WTC11 (cell line): ENCODE measurements at places on chromosomes 12 and 14.

GRCh38 chr12:105418821-105419291 lies 88.4 kb downstream of the C12orf75 start:
- DNase-seq = no peak

DNA sequence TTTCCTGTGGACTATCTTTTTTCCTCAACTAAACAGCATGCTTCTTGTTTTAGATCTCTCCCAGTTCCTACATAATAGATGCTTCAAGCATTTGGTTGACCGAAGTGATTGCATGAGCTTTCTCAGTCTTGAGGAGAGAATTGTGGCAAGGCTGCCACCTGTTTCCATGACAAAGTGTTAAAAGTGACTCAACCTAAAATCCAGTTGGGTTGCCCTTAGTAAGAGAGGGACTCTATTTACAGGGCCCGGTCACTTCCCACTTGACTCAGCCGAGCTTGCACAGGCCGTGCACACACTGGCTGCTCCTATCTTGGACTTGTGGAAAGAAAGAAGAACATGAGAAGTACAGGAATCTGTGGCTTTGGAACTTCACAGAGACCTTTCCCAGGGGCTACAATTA lies 2.1 kb upstream of the B4GALNT3 start:
- DNase-seq = no peak

- DNase-seq = no peak
Measured at GRCh38 chr12:123354600-123354999, 10.0 kb downstream of the SBNO1 start.

DNA sequence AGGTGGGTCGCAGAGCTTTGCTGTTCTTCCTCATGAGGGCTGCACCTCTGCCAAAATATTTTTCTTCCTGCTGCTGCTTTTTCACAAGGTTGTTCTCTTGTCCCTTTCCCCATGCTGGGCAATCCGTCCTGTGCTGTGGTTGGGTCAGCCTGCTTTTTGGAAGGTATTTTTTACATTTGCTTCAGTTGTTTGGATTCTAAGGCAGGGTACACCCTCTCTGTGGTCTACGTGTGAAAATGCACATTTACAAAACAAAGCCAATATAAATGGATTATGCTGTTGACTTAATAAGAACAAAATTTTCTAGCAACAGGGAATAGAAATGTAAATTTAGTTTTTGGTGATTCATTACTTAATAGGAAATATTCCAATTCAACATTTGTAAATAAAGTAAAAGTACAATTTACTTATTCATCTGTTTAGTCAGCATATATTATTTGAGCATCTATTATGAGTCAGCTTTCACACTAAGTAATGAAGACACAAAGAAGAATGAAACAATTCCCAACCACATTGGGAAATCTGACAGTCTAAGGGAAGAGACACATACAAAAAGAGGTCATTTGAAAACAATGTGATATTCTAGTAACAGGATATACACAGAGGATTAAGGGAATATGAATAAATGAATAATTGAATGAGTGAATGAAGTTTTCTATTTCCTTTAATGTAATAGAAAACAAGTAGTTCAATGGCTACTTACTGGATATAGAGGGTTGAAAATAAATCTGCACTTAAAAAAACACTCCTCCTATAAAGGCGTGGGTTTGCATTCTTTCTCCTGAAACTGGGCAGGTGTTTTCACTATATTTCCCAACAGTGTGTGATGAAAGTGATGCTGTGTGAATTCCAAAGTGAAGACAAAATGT lies 94.6 kb upstream of the PRICKLE1 start:
- no peak for DNase-seq

- DNase-seq = no peak
Measured at GRCh38 chr12:128671528-128672042, 152.2 kb downstream of the SLC15A4 start.

DNA sequence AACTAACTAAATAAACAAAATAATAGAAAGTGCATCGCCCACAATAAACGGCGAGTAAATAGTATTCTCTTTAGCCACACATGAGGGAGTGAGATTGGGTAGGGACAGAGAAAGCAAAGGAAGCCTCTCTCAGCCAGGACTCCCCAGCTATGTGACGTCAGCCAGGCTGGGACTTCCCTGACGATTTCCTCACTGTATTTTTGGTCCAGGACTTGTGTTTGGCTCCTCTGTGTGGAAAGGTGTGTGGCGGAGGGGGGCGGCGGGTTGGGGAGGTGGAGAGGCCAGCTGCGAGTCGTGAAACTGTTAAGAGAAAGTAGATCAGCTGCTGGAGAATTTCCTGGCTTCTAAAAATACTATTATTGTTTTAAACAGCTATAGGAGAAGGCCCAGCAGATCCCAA lies 1124.6 kb downstream of the AACS start:
- DNase-seq = no peak

DNA sequence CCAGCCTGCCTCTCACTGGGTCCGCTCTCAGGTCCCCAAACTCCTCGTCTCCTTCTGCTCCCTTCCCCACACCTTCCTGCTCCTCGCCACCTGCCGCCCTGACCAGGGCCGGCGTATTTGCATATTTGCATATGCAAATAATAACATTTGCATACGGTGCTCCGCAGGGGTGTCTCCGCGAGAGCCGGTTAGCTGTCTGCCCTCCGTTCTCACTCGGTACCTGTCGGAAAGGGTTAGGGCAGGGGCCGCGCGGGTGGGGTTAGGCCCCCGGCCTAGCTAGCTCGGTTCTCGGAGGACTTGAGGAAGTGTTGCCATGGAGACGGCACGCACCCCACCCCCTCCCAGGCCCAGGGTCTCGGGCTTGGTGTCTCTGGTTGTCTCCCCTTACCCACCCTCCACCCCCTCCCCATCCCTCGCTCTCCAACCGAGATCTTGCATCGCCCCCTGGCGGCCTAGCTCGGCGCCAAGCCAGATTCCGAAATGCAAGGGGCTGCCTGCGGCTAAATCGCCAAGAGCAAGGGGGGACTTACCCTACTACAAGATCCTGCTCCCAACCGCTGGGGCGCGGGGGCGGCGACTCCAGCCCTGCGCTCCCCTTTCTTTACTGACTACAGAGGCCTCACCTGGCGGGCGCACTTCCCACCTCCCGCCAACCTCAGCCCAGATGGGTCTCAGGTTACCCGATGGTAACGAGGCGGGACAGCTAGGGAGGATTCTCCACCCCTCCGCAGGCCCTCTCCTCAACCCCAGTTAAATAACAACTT lies 8.1 kb downstream of the STAC3 start:
- DNase-seq = peak; percentile 97

DNA sequence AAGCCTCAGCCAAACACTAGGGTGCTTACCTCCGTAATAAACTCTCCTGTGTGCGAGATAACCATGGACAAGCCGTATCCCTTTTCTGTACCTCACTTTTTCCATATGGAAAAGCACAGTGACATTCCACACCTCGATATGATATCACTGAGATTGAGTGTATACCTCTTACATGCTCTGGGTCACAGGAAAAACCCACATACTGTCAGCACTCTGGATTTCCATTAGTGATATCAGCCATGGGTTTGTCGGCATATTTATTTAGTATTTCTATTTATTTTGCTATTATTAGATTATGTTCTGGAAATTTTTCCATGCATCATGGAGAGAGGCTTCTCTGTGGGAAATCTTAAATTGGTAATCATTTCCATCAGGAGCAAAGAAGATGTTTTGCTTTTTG lies 28.0 kb upstream of the DAAM1 start:
- DNase-seq = no peak

DNA sequence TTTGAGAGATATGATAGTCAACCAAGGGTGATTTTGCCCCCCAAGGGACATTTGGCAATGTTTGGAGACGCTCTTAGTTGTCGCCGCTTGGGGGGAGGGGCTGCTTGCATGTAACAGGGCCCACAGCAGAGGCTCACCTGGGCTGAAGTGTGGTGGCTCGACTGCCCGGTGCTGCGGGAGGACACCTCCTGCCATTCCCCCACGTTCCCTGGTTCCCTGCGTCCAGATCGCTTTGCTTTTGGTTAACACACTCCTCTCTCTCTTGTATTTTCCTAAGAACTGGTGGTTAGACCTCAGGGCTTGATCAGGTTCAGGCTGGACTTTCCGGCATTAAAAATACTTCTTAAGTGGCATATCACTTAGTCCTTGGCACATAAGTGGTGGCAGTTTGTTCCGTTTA lies 18.9 kb downstream of the PPP2R5C start:
- DNase-seq = peak; percentile 30

GRCh38 chr14:81550001-81550637 lies 16.5 kb upstream of the SEL1L start:
- DNase-seq = no peak

DNA sequence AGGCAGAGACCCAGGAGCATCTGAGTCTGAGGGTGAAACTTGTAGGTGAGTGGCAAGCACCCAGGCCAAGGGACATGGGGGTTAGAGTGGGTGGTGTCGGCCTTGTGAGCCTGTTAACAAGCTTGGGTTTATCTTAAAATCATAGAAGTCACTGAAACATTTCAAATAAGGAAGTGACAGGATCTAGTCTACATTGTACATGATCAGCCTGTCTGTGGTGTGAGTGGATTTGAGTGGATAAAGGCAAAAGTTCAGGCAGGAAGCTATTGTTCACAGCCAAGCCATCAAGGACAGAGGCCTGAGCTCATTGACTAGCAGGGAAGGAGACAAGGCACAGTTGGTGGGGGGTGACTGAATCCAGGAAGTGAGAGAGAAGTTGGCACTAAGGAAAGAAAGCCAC lies 59.3 kb upstream of the FKBP4 start:
- DNase-seq = no peak

DNA sequence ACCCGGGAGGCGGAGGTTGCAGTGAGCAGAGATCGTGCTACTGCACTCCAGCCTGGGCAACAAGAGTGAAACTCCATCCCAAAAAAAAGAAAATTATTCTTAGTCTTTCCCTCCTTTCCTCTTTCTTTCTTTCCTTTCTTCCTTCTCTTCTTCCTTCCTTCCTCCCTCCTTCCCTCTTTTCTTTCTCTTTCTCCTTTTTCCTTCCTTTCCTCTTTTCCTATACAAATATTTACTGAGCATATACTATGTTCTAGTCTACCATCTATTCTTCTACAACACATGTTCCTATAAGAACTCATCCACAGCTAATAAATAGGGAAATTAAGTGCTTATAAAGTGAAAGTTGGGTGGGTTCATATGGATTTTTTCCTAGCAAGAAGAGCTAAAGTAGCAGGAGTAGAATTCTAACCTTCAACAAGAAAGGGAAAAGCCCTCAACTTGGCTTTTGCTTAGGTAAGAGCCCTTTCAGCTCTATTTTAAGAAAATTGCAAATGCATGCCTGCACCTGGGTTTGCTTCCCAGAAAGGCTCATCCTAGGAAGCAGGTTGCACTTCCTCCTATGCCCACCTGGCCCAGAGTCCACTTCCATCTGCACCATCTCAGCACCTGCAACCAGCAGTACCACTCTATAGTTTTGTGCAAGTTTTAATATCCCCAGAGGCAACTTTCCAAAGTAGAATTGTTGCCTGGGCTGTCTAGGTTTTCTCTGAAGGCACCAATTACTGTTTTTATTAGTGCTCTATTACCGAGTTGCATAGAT lies 122.0 kb upstream of the CCND2 start:
- DNase-seq = no peak

DNA sequence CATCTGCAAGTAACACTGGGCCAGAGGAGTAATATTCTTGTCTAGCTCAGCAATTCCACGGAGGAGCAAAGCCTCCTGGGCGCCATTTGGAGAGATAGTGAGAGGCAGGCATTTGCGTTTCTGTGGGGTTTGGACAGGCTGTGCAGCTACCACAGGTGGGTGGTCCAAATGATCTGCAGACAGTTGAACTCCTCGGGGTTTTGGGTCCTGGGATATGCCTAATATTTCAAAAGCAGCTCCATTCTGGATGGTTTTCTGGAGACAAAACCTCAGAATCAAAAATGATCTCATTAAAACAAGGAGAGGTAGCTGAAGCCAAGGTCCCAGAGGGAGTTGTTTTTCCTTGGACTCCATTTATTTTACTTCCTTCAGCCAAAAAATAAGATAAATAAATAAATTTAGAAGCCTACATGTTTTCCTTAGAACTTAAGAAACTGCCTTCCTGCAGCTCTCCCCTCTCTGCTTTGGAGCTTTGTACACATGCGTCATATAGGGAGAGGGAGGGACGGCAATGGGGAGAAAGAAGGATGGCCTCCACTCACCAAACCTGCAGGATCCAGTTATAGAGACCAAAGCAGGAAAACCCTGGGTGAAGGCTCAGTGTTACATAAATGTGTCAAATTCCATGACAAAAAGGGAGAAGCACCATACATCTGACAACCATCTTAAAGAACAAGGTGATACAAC lies 227.3 kb upstream of the DAAM1 start:
- DNase-seq = no peak

DNA sequence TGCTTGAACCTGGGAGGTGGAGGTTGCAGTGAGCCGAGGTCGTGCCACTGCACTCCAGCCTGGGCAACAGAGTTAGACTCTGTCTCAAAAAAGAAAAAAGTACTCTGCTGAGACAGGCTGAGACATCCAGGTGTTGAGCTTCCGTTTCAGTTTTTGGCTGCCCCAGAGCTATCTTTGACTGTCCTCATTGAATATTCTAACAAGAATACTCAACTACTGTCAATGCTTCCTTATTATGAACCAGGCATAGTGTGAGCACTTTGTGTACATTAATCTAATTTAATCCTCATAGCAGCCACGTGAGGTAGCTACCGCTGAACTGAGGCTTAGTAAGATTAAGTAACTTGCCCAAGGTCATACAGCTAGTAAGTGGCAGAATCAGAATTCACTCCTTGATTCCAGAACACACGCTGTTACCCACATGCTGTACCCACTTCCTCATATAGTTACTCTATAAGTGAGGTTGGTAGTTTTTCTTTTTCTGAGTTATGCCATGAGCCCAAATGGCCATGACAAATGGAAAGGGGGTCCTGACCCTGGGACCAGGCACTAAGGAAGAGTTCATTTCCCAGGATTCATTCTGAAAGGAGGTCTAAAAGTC lies 11.3 kb downstream of the ALDH1L2 start:
- DNase-seq = no peak

- DNase-seq = no peak
Measured at GRCh38 chr14:32426028-32426427, 96.9 kb downstream of the AKAP6 start.

GRCh38 chr12:83042441-83043200 lies 355.9 kb downstream of the TMTC2 start:
- DNase-seq = no peak

GRCh38 chr12:50246873-50247612 lies 36.3 kb downstream of the LIMA1 start:
- no peak for DNase-seq

DNA sequence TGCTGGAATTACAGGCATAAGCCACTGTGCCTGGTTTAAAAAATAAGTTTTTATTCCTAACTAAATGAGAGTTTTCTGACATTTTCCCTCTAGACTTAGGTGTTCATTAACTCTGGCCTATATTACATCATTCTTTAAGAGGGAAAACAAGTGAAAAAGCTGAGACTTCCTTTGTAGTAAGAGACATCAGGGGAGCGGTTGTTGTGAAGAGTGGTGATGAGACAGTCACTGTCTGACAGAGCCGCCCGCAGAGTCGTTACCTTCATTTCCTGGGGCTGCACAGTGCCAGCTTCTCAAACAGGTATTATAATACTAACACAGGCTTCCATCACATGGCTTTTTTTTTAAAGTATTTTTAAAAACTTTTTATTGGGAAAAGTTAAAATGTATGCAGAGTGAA lies 19.7 kb upstream of the TDRD9 start:
- DNase-seq = no peak

- no peak for DNase-seq
Measured at GRCh38 chr14:71574976-71575375, 357.3 kb upstream of the RGS6 start.
